ENCODE measurements at places on chromosomes 1 and 21.

DNA sequence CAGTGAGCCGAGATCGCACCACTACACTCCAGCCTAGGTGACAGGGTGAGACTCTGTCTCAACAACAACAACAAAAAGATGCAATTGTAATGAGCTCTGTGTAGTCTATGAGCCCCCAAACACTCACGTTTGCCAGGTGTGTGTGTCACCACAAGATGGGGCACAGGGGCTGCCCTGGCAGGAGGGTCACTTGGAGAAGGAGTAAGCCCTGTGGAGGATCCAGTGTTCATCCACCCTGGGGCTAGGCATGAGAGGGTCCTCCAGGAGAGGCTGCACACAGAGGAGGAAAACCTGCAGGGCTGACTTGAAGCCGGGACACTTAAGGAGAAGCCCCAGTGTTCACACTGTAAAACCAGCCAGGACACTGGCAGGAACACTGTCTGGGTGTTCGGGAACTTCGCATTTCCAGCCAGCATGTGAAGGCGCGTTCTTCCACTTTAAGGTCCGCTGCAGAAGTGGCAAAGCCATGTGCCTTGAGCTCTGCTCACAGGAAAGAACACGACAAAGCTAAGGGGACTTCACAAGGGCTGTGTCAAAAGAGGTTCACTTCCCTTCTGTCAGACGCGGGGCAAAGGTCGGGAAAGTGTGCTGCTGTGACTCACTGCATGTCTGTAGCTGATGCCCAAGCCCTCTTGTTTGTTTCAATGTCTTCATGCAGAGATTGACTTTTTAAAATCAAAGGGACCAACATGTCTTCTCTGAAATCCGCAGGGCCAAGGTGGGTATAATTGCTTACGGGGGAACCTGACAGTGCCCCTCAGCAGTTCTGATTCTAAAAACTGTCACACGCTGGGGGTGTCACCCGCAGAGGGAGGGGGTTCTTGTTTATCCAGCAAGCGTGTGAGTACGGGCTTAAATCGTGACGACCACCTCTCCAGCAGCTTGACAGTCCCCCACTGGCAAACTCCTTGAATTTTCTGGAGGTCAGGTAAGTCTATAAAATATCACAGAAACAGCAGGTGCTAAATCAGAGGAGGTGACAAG is 102.8 kb downstream of the RIPK4 start:
- peak; percentile 4 for DNase-seq

GRCh38 chr1:29772584-29773100 is 536.3 kb downstream of the PTPRU start:
- no peak for DNase-seq

GRCh38 chr1:203050826-203051225 is 24.5 kb downstream of the PPFIA4 start:
- no peak for DNase-seq

- DNase-seq = peak; percentile 23
These were observed 72.8 kb downstream of the PLEKHA6 start for GRCh38 chr1:204286831-204287421.

DNA sequence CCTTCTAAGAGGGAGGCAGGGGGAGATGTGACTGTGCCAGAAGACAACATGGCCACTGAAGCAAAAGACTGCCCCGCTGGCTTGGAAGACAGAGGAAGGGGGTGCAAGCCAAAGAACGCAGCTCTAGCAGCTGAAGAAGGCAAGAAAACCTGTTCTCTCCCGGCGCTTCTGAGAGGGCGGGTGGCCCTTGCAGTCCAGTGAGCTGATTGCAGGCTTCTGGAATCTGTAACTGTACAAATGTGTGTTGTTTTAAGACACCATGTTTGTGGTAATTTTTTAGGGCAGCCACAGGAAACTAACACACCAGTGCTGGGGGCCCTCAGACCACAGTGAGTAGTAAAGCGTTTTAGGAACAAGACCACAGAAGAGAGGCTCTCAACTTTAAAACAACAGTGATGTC is 47.0 kb downstream of the CD46 start:
- DNase-seq = peak; percentile 31

GRCh38 chr1:31478167-31478566 is 65.2 kb downstream of the SERINC2 start:
- no peak for DNase-seq

DNA sequence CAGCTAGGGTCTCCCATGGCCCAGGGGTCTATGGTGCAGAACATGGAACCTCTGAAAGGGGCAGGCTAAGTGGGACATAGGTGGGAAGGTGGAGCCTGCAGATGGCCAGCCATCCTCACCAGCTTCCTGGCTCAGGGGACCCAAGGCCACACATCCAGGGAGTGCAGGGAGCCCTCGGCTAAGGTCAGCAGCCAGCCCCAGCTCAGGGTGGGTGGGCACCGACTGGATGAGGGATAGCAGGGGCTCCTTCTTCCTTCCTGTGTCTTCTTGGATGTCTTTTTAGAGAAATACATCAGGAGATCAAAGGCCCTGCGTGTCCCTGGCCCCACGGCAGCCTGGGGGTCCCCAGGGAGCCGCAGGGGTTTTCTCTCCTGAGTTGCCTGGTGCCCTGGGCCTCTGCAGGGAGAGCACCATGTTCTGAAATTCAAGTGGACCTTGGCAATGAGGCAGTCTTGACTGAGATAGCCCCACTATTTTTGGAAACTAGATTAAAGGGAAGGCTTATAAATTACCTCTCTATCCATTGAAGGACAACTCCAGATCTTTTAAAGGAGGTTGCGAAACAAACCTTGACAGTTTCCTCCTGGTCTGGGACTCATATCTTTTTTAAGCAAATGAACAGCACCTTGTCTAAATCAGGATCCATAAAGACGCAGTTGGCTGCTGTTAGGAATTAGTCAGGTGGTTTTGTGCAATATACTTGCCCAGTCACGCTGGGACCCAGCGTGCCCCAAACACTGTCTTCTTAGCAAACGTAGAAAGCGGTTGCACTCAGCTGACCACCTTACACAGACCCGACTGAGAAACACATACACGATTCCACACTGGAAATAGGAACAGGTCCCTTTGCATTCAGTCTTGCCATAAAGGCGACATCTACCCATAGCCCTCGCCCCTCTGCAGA is 242.3 kb downstream of the TOMM20 start:
- DNase-seq = no peak

DNA sequence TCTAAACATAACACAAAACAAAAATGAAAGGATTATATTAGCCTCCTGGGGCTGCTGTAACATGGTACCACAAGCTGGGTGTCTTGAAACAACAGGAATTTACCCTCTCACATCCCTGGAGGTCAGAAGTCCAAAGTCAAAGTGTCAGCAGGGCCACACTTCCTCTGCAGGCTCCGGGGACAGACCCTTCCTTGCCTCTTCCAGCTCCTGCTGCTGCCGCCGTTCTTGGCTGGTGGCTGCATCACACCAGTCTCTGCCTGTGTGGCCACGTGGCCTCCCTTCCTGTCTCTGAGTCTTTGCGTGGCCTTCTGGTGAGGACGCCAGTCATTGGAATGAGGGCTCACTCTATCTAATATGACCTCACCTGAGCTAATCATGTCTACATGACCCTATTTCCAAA is 8.2 kb downstream of the SLC37A1 start:
- no peak for DNase-seq

DNA sequence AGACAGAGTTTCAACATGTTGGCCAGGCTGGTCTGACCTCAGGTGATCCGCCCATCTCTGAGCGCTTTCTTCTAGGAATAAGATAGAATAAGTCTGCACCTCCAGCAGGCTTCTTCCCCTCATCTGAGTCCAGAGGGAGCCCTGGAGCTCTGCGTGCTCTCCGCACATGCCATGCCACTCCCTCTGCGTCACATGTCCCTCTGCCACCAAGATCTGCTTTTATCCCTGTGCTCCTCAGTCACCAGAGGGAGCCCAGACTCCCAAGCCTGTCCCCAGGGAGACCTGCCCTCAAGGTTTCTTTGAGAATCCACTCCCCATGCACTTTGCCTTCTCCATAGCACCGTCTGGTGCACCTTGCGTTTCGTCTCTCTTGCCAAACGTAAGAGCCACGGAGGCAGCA is 213.0 kb downstream of the CAMTA1 start:
- no peak for DNase-seq

DNA sequence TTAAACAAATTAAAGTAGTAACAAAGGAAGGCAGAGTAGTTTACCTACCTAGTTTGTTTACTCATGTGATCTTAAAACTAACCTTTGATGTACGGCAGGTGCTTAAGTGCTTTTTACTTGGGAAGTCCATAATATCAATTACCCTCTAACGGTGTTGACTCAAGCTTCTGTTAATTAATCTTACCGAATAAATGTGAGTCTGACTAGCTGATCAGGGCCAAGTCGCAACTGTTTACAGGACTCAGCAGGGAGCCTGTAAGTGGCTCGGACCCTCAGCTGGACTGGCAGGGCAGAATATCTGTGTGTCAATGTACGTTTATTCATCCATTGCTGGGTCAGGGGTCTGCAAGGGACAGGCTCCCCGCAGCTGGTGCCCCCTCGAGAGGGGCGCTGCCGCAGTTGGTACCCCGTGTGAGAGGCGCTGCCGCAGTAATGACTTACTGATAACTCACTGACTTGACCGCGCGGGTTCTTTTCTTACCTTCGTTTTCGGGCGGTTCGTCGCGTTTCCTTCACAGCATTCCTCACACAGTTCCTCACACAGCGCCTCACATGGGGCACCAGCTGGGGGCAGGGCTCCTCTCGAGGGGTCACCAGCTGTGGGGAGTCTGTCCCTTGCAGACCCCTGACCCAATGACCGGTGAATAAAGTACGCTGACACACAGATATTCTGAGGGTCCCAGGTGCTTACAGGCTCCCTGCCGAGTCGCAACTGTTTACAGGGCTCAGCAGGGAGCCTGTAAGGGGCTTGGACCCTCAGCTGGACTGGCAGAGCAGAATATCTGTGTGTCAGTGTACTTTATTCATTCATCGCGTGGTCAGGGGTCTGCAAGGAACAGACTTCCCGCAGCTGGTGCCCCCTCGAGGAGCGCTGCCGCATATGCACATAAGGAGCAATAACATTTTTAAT is 3.0 kb downstream of the FMO1 start:
- no peak for DNase-seq

- DNase-seq = no peak
These were observed 737.6 kb downstream of the PLA2G4A start for GRCh38 chr1:187566354-187566753.

DNA sequence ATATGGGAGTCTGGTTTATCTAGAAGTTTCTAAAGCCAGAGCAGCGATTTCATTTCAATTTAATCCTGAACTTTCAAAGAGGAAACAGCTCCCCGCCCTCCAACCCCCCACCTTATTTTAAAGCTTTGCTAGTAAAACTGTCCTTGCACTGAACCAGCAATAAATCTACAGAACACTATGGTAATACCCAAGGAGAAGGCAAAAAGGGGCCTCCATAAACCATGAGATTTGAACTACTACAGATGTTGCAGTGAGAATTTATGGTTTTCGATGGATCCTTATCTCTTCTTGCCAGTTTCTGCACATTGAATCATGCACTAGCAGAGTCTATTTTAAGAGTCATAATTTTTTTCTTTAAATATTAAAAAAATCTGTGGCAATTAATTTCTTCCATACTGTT is 64.8 kb upstream of the BEND5 start:
- DNase-seq = no peak

GRCh38 chr1:89908672-89909436 is 86.1 kb upstream of the ZNF326 start:
- no peak for DNase-seq

GRCh38 chr1:174550296-174550695 is 102.5 kb downstream of the GPR52 start:
- DNase-seq = no peak

DNA sequence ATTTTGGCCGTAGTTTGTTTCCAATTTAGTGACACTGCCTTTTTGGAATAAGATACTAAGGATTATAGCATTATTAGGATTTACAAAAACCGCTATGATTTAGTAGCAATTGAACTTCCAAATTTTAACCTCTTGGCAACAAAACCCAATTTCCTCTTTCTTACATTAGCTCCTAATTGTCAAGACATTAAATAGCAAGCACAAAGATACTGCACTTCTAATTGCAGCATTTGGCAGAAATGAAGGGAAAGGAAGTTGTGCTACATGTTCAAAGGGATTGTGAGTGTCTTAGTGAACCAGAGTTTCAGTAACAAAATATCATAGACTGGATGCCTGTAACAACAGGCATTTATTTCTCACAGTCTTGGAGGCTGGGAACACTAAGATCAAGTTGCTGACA is 99.9 kb downstream of the NUF2 start:
- DNase-seq = no peak

- DNase-seq = no peak
These were observed 480 bp upstream of the MIS18A start for GRCh38 chr21:32279377-32279680.

GRCh38 chr1:173015629-173016028 is 35.1 kb downstream of the TNFSF18 start:
- no peak for DNase-seq

- DNase-seq = no peak
These were observed 18.0 kb downstream of the RHBDL2 start for GRCh38 chr1:38923607-38924006.

DNA sequence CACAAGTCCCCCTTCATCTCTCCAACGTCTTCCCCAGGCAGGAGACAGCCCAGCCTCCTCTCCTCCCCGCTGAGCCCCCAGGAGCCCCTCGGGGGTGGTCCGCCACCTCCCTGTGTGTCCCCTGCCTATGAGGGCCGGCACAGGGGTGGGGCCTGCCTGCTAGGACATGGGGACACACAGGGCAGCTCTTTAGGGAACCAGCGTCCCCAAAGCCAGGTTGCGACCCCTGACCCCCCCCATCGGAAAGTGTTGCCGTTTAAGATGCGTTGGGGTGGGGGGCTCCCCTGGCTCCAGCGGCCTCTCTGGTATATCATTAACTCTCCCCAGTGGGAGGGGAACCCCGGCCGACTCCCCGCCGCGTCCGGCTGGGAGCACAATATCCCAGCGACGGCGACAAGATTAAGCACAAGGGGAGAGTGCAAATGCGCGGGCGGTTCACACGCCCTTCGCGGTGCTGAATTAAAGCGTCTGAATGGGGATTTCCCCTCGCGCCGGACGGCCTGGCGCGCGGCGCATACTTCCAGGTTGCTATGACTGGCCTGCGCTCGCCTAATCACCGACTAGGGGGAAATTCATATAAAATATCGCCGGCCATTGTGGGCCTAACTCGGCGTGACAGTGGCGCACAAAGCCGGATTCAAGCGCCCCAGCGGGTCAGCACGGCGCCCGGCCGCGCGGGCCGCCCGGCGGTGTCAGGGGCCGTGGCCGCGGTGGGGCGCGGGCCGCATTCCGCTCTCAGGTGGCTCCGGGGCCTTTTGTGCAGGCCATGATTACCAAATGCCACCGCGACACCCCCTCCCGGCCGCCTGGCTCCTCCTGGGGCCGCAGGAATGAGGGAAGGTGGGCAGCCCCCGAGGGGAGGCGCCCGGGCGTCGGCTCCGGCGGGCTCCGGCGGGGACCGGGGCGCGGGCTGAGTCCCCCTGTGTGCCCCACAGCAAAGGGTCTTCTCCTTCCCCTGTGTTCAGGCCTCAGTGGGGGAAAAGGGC is 30.9 kb downstream of the WNT3A start:
- no peak for DNase-seq

- no peak for DNase-seq
These were observed 14.9 kb downstream of the PLEKHA6 start for GRCh38 chr1:204344665-204345355.

DNA sequence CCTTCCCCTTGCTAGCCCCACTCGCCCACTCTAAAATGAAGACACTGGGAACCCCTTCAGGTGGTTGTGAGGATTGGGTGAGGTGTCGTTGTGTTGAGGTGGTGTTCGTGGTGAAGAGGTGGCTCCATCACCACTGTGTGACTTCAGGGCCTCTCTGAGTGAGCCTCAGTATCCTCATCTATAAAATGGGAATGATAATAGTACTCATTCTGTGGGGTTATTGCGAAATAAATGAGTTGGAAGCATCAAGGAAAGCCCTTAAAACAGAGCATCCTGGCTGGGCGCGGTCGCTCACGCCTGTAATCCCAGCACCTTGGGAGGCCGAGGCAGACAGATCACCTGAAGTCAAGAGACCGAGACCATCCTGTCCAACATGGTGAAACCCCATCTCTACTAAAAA is 6.7 kb upstream of the MARCKSL1 start:
- no peak for DNase-seq

- DNase-seq = no peak
These were observed 65.4 kb downstream of the C21orf91 start for GRCh38 chr21:17753736-17754135.
